Neural progenitor cell (in vitro differentiated cells): ENCODE measurements at places on chromosomes 12 and 14. TPM values are rescaled to one million over a fixed set of nuclear protein-coding genes. Genes with fewer than 3 reads are reported as not detected.

GALNT8 gene
- 2.6 and 5.0 TPM in 2 replicates for total RNA-seq

SLC10A1 gene
- not detected in 2 replicates for total RNA-seq

TAS2R9 gene
- not detected in 2 replicates for total RNA-seq

KTN1 gene
- total RNA-seq, result 136 and 191 TPM in 2 replicates

FAM222A gene
- total RNA-seq, result 2.5 and 10.6 TPM in 2 replicates

THAP2 gene
- 15.9 and 37.3 TPM in 2 replicates for total RNA-seq

HOXC12 gene
- not detected in 2 replicates for total RNA-seq

OR4E1 gene
- not detected in 2 replicates for total RNA-seq

INHBC gene
- total RNA-seq, result 0.06 TPM in 1 of 2 replicates, not detected in the other

BIN2 gene
- total RNA-seq, result 0.52 TPM in 1 of 2 replicates, not detected in the other

PTHLH gene
- not detected in 2 replicates for total RNA-seq
